ENCODE measurements at places on chromosomes 12 and 14.

GRCh38 chr12:31315044-31315715, 10.8 kb downstream of the SINHCAF start:
- no peak for DNase-seq

DNA sequence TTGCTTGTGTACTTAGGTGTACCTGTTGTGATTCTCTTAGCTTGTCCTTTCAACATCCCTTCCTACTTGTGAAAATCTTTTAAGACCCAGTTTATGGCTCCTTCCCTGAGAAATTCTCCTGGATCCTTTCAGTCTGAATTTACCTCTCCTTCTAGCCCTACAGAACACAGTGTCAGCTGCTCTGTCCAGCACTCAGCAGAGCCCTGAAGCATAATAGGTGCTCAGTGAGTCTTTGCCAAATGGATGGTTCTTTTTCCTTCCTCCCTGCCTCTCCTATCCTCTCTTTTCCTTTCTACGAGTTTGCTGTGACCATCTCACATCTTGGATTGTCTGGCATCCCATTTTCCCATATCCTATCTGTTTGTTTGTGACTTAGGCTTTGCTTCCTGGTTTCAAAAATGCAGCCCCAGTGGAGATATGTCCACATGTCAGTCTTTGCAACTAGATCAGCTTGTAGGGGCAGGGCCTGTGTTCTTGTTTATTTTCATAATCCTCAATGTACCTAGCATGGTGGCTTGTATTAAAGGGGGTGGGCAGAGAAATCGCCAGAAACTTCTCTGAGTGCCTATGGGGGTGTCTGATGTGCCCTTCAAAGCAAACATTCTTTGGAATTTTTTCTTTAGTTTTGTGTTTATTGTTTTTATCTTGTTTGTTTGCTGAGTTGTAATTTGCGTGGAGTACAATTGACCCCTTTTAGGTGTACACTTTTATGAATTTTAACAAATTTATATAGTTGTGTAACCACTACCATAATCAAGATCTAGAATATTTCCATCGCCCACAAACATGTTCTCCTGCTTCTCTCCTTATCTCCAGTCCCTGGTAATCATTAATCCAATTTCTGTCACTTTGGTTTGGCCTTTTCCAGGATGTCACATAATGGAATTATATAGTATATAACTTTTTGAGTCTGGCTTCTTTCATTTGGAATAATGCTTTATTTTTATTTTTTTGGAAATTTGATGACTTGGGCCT, 62.8 kb downstream of the SMOC1 start:
- no peak for DNase-seq

DNA sequence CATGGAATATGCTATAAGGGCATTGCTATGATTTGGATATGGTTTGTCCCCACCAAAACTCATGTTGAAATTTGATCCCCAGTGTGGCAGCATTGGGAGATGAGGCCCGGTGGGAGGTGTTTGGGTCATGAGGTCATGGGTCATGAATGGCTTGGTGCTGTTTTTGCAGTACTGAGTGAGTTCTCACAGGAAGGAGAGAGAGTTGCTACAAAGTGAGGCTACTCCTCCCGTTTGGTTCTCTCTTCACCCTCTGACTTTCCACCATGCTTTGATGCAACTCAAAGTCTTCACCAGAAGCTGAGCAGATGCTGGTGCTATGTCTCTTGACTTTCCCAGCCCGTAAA, 388.1 kb upstream of the TMPO start:
- no peak for DNase-seq

GRCh38 chr12:94026596-94026995, 121.8 kb upstream of the PLXNC1 start:
- no peak for DNase-seq

Measured in AG04449 (cell line).